ENCODE measurements at places on chromosomes 5 and 9.

DNA sequence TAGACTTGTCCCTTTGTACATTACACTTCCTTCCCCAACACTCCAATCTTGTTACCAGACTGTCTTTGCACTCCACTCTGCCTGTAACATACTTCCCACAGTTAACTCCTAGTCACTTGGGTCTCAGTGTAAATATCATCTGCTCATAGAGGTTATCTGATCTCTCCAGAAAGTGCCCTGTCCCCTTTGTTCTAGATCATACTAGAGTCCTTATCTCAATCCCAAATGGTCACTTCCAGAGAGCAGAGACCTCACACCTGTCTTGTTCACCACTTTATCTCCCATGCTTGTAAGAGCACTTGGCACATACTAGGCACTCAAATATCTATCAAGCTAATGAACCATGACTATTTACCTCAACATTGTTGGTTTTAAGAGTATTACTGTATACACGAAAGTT is 30.4 kb downstream of the SETX start:
- DNase-seq: no peak

GRCh38 chr5:39698838-39699560 is 274.2 kb upstream of the DAB2 start:
- no peak for DNase-seq

- no peak for DNase-seq
Observed at GRCh38 chr5:124659798-124660197, 86.6 kb downstream of the ZNF608 start.

DNA sequence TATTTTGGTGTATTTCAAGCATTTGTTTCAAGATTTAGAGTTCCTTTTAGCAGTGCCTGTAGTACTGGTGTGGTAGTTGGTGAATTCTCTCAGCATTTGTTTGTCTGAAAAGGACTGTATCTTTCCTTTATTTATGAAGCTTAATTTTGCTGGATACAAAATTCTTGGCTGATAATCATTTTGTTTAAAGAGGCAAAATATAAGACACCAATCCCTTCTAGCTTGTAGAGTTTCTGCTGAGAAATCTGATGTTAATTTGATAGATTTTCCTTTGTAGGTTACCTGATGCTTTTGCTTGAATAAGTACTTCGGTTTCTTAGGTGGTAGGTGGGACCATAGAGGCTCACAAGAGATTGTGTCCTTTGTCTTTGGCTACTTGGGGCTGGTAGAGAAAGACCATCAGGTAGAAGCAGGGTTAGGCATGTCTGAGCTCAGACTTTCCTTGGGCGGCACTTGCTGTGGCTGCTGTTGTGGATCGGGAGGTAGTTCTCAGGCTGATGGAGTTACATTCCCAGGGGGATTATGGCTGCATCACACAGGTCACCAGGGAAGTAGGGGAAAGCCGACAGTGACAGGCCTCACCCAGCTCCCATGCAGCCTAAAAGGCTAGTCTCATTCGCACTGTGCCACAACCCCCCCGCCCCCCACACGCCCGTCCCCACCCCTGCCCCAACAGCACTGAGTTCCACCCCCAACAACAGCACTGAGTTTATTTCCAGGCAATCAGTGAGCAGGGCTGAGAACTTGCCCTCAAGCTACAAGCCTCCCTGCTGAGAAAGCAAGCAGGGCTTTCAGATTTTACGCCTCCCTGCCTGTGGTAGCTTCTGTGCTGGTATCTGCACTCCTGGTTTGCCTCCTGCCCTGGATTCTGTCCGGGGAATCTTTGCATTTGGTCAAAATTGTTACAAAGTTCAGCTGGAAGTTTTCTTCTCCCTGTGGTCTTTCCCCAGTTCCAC is 127.1 kb upstream of the GLRA1 start:
- no peak for DNase-seq

DNA sequence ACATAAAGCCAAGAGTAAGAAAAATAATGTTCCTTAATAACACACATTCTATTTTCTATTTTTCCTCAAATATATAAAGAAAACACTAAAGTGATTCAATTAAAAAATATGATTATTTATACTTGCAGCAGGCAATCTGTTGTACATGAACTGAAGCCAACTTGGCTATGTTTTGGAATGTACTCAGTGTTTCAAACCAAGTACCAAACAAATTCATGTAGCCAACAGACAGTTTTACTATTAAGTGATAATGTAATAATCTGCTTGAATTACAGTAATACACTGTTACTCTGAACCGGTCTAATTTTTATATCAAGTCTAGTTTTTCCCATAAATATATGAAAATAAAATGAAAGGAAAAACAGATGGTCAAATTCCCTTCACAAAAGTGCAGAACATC is 58.0 kb downstream of the CEP120 start:
- DNase-seq: no peak

- DNase-seq: no peak
Observed at GRCh38 chr9:9033022-9033421, 1233.4 kb upstream of the DMAC1 start.

GRCh38 chr5:33315189-33315588 is 125.6 kb upstream of the TARS1 start:
- no peak for DNase-seq

GRCh38 chr5:105877592-105877991 is 1793.1 kb downstream of the EFNA5 start:
- no peak for DNase-seq

GRCh38 chr5:9474219-9475002 is 71.5 kb downstream of the SEMA5A start:
- no peak for DNase-seq

GRCh38 chr9:95923794-95924193 is 48.3 kb downstream of the ERCC6L2 start:
- no peak for DNase-seq

GRCh38 chr5:91690921-91691320 is 307.8 kb upstream of the ARRDC3 start:
- no peak for DNase-seq

DNA sequence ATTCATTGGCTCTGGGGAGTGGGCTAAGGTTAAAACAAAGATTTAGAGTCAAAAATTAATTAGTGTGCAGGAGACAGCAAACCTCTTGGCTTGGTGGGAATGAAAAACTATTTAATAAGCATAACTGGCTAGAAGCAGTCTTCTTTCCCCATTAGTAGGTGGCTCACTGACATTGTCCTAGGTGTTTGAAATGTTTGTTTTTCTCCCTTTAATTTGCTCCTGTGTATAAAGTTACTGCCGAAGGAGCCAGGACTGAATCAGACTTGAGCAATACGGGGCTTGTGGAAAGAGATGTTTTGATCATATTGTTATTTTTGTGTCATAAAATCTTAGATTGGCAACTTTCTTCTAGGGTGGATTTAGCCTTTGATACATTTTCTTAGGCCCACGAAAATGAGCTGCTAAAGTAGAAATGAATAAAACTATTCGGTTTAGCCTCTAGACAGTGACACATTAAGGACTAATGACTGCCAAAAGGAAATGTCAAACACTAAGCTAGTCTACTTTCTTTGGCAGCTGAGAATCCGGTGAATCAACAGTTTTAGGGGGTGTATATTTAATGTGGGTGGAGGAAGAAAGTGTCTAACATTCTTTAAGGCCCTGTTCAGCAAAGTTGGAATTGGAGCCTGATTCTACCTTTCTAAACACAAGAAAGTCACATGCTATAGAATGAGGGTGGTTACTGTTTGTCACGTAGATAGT is 30.2 kb downstream of the LRRTM2 start:
- DNase-seq: no peak

GRCh38 chr9:21141427-21141882 is at the start of gene IFNW1:
TSS of gene IFNW1 (minus strand) at chr9:21141832. CDS start at chr9:21141570, 262 bp downstream.
- DNase-seq: peak; percentile 6

DNA sequence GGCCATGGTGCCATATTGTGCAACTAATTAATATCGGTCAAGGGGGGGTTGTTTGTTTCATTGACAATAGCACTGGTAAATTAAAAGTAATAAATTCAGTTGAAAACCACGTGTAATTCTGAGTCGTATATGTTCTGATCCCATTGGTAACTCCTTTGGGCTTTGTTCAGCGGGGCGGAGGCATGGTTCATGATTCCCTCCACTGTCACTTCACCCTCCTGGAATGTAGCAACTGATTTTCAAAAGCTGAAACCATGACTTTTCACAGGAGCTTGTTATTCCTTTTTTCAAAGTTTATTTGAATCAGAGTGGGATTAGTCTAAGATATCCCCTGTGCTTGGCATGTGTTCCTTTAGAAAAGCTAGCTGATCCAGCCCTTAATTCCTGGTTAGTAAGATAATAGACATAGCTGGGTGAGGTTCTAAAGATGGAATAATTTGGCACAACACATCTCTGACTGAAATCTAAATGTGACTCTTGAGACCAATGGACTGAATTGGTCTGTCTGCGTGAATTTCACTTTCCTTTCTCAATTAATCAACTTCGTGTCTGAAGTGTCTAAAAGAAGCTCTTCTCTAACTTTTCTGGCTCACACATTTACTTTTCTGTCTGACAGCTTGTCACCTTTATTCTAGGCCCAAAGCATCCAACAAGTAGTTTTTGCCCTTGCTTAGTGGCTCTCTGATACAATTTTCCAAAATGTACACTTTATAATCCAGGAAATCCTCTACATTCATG is 185.7 kb upstream of the VCAN start:
- no peak for DNase-seq

DNA sequence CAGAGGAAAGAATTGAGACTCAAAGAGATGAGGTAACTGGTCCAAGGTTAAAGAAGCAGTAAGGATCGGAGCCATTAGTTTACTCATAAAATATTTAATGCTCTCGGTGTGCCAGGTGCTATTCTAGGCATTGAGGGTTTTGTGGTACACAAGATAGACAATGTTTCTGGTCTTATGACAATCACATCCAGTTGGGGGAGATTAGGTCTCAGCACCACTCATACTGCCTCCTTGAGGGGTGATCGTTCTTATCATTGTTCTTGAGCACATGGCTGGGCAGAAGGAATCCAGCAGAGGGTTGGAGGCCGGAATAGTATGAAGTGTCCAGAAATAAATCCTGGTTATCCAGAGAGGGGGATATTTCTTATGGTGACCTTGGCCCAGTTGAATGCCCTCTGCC is 40.7 kb upstream of the LCP2 start:
- DNase-seq: no peak

DNA sequence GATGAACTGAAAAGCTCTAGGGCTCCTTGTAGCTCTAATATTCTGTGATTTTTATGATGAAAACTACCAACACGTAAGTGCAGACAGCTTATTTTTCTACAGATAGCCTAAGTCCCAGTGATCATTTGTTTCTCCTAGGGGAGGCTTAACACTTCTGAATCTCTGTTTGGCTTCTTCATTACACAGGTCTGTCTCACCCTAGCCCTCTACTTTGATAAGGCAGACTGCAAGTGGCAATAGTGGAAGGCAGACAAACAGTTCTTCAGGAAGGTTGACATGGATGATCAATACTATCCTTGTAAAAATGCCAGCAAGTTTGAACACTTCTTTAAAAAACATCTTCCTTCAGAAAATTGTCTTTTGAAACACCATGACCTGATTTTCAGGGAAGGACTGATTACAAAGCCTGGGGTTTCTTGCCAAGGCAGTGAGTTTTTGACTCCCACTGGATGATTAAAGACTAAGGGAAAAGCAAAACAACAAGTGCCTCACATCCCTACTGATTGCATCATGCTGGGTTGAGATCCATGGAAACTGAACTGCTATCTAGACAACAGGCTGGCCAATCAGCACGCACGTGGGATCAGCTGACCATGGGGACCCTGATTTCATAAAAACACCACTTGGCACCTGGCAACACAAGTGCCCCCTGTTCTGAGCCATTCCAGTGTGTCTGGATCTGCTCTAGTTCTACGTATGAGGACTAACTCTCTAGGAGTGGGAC is 212.2 kb downstream of the SMARCA2 start:
- DNase-seq: no peak

- DNase-seq: no peak
Observed at GRCh38 chr5:14705556-14705955, 41.0 kb downstream of the OTULIN start.

DNA sequence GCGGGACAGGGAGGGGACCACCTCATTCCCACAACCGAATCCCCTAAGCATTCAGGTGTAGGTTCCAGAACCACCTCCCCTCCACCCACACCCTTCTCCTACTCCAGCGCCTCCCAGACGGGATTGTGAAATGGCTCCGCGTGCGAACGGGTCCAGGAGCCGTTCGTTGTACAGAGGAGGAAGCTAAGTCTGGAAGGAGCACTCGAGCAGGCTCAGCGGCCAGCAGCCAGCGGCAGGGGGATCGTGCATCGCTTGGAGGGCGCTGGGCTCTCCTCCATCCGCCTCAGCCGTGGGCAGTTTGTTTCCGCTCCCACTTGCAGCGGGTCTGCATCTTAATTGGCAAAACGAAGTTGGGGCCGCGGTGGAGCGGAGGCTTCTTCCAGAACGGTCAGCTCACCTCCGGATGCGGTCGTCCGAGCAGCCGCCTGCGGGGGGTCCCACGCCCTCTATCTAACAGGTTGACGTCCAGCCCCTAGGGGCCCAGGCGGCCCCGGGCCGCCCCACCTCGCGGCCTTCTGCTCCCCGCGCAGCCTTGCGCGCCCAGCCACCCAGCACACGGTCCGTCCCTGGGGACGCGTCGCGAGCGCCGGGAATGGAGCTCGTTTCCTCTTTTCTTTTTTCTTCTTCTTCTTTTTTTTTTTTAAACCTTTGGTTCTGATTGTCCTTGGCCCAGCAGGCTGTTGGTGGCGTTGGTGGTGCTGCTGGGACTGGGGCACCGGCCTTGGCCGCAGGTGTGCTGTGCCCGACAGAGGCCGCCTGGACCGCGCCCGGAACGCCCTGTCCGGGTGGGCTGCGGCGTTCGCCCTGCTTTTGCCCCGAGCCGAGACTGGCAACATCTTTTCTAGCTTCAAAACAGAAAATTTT is 3.9 kb upstream of the BARX1 start:
- DNase-seq: no peak

- DNase-seq: no peak
Observed at GRCh38 chr9:72930828-72931227, 22.0 kb downstream of the ALDH1A1 start.

GRCh38 chr9:126650404-126651341 is 36.9 kb downstream of the LMX1B start:
- no peak for DNase-seq

DNA sequence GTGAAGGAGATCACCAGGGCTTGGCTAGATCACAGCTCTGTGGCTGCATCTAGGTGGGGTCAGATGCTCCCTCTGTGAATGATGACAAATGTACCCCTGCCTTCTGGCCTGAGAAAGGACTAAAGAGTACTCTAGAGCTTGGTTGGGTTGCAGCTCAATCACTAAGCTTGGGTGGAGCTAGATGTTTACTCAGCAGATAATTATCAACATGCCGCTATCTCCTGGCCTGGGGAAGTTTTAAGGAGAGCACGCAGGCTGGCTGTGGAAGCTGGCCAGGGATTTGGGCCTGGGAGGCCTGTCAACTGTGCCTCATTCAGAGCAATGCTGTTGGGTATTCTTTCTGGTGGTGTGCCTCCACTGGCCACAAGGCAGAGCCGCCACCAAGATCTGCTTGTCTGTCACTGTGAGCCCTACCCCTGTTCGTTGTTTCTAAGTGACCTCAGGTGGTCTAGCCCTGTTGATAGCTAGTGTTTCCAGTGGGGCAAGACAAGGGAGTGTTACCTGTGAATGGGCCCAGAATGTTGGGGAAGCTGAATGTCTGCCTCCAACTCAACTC is 181.7 kb downstream of the ADGRV1 start:
- DNase-seq: no peak

DNA sequence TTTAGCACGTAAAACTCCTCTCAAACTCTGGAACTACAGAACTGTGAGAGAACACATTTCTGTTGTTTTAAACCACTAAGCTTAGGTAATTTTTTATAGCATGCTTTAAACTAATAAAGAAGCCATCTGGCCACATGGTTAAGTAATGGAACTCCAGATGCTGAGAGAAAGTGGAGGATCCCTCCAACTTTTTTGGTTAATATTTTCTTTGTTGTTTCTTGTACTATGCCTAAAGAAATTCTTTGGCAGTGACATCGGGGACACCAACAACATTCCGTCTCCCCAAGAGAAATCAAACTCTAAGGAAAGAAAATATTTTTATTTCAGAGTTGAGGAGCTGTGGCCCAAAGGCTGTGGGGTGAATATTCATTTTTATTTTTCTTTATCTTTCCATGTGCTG is 734.8 kb upstream of the CDH9 start:
- DNase-seq: no peak
